Cortex of kidney (tissue), 1 donor: ENCODE measurements at places on chromosomes 11 and 22.
A peak's percentile ranks its signal among the peaks of the same experiment; 100 is the strongest.

- no peak for DNase-seq
These were observed 17.2 kb downstream of the SYNGR1 start for GRCh38 chr22:39367035-39367434.

- DNase-seq = no peak
These were observed 6.2 kb downstream of the TUB start for GRCh38 chr11:8087185-8087584.

- DNase-seq = no peak
These were observed 22.3 kb downstream of the SLN start for GRCh38 chr11:107689317-107690202.

DNA sequence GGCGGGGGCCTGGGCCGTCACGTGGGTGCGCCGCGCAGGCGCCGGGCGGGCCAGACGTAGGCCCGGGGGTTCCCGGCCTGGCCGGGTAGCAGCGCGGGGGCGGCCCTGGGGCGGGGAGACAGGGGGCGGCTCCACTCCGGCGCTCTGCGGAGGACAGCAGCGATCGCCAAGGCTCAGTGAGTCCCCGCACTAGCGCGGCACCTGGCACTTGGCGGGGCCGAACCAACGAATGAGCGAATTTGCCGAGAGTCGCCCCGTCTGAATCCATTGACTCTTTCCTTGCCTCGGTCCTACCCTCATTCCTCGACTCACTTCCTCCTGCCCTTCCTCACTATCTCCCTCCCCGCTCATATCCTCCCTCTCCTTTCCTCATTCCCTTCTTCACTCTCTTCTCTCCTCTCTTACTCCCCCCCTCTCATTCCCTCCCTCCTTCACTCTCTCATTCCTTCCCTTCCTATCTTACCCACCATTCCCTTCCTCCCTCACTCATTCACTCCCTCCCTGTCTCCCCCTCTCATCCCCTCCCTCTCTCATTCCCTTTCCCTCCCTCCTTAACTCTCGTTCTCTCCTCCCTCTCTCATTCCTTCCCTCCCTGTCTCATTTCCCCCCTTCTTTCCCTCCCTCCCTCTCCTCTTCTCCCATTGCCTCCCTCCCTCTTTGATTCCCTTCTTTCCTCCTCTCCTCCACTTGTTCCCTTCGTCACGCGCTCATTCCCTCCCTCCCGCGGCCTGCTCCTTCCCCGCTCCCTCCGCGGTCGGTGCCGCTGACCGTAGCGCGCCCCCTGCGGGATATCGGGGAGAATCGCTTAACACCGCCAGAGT lies 476 bp upstream of the KLHL22 start:
- peak; percentile 39 for DNase-seq

- DNase-seq = no peak
These were observed 546.1 kb downstream of the BUD13 start for GRCh38 chr11:116226731-116227130.

DNA sequence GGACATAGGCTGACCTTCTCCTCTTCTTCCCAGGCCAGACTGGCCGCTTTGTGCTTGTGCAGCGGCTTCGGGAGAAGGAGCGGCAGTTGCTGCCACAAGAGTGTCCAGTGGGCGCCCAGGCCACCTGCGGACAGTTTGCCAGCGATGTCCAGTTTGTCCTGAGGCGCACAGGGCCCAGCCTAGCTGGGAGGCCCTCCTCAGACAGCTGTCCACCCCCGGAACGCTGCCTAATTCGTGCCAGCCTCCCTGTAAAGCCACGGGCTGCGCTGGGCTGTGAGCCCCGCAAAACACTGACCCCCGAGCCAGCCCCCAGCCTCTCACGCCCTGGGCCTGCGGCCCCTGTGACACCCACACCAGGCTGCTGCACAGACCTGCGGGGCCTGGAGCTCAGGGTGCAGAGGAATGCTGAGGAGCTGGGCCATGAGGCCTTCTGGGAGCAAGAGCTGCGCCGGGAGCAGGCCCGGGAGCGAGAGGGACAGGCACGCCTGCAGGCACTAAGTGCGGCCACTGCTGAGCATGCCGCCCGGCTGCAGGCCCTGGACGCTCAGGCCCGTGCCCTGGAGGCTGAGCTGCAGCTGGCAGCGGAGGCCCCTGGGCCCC lies 1.4 kb downstream of the RASSF7 start:
- no peak for DNase-seq

GRCh38 chr11:119041821-119042514 lies 11.3 kb upstream of the SLC37A4 start:
- no peak for DNase-seq

DNA sequence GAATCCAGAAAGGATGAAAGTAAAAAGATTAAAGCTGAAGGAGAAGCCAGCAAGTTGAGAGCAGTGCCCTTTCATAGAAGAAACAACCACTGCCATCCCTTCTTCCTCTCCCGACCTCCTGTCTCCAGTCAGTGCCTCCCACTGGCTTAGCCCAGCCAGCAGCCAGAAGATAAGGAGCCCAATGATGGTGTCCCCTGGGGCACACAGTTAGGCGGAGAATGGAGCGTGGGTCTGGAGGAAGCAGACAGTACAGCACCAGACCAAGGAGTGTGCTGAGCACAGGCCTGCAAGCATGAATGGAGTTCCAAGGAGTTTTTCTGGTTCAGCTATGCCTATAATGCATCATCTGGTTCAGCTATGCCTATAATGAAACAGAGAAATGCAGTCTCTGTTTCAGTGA lies 54.3 kb upstream of the TNRC6B start:
- no peak for DNase-seq

DNA sequence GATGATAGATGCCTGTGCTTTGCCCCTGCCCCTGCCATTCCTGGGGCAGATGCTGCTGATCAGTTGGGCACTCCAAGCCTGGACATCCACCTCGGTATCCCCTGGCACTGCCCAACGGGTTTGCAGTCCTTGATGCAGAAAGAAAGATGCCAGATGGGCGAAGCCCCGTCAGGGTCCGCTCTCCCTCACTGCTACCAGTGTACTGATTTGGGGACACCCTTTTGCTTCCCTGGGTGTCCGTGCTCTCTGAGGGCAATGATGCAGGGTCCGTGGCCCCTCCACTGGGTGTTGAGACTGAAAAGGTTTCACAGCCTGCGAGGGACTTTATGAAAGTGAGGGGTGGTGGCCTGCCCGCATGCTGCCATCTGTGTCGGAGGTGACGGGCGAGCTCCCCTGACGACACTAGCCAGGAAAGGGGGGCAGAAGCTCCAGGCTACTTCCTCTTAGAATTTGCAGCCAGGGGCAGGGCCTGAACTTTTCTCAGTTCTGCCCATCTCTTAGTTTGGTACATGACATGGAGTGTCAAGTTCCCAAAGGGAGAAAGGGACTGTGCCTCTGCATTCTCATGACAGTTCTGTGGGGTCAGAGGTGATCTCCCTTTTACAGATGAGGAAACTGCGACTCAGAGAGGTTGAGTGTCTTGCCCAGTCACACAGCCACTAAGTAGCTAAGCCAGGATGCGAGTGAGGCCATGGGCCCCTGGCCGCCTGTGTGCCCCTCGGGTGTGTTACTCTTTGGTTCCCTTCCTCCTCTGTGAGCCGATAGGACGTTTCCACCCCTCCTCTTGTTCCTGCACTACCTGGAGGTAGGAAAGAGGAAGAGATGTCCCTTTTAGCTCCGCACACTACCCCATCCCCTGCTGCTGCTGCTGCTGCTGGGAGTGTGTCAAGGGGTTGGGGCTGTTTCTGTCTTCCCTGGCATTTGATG lies 96.6 kb downstream of the BCR start:
- DNase-seq = no peak

- DNase-seq = no peak
These were observed 8.6 kb upstream of the INCENP start for GRCh38 chr11:62115085-62115694.

DNA sequence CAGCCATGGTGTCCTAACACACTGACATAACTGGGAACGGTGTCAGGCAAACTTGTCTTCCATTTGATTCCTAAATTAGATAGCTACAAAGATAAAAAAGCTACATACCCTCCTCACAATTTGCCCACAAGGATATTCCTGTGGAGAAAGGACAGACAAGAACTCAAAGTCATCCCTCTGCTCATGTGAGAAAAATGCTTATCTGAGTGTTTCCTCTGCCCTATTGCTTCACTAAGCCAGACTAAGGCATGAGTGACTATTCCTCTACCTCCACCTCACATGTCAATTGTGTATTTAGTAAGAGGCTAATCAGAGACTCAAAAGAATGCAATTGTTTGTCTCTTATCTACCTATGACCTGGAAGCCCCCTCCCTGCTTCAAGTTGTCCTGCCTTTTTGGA lies 247.7 kb downstream of the DDX10 start:
- DNase-seq = no peak

- no peak for DNase-seq
These were observed 64.6 kb downstream of the RPL27A start for GRCh38 chr11:8747173-8747572.

- no peak for DNase-seq
These were observed 37.6 kb downstream of the RAB30 start for GRCh38 chr11:83033972-83034672.

- no peak for DNase-seq
These were observed 129.5 kb upstream of the TBCEL start for GRCh38 chr11:120894202-120894985.

- no peak for DNase-seq
These were observed 11.5 kb upstream of the IGSF9B start for GRCh38 chr11:133968300-133968699.

- DNase-seq = no peak
These were observed 41.3 kb upstream of the MN1 start for GRCh38 chr22:27842669-27843431.

DNA sequence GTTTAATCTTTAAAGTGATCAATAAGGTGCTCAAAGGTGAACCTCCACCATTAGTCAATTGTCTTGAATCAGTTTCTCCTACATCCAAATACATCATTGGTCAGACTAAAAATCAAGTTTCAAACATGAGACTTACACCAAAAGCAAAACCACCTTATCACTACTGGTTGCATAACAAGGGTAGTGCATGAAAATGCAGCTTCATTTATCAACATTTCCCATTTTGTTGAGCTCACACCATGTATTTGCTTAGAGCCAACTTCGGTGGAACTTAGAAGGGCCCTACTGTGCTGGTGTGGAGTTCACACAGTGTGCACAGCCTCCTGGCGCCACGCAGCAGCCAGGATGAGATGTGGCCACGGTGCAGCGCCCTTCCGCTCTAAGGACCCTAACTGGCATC lies 23.1 kb upstream of the PHLDA2 start:
- DNase-seq = no peak

- DNase-seq = no peak
These were observed 6.0 kb downstream of the ESS2 start for GRCh38 chr22:19138217-19139000.

DNA sequence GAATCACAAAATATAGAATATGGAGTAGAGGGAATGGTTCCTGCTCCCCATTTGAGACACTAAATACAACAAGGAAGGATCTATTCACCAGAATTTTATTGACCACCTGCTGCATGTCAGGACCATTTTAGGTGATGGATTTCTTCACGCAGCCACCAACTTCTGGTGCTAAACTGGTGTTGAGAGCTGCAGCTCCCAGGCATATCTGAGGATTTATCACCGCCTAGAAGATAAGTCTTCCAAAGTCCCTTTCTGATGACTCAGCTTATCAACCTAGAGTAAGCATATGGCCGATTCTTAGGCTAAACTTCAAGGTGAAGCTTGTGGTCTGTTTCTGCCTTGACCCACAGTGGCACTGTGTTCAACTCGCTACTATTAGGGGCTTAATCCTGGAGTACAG lies 6.7 kb downstream of the DDI1 start:
- no peak for DNase-seq

DNA sequence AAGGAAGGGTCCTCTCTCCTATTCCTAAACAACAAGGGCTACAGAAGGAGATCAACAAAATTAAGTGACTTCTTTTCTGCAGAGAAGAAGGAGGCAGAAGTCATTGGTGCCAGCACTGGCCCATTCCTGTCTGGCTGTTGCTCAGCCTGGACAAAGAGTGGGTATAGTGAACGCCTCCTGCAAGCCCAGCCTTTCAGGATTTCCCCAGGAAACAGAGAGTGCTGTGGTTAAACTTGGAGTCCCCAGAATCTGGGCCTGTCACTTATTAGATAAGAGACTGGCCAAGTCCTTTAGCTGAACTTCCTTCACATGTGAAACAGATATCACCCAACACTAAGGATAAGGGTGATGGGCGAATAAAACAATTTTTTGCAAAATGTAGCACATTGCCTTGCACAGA lies 10.9 kb downstream of the TST start:
- no peak for DNase-seq

DNA sequence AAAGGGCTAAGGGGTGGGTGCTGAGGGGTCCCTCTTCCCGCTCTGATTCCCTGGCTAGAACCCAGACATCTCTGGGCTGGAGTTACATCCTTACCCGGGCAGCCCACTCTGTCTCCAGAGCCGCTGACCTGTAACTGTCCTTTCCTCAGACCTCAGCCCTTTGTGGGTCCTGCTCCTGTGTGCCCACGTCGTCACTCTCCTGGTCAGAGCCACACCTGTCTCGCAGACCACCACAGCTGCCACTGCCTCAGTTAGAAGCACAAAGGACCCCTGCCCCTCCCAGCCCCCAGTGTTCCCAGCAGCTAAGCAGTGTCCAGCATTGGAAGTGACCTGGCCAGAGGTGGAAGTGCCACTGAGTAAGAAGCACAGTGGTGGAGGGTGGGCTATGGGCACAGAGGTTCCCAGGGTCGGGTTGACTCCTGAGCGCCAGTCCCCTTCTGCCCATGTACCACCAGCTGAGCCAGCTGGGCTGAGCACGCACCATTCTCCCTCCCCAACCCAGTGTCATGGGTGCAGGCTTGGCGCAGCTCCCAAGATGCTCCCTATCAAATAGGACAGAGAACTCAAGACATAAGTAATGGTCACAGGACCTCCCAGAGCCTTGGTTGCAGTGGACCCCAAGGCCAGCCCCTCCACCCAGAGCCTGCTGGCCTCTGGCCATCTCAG lies 1.6 kb downstream of the IL18BP start:
- no peak for DNase-seq

DNA sequence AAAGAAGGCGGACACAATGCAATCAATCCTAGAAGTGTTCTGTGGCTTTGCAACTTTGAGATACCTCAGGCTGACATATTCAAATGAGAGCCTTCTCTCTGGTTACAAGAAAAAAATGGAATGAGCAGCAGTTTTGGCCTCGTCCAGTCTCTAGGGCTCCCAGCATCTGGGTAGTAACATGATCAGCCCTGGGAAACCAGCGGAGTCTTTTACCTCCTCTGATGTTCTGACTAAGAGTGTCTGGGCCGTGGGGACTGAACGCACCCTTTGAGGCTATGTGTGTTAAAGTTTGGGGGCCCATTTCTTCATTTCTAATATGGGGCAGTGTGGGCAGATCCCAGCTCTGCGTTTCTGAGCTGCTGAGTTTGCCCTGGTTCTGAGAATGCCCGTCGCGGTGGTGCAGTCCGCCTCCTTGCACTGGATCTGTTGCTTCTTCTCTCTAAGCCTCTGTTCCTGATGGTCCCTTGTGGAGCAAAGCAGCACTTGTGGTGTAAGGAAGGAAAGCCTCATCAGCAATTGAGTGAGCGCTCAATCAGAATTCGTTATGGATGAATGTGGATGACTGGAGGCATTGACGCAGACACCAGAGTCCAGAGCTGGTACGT lies 8.1 kb downstream of the PARVB start:
- no peak for DNase-seq

- DNase-seq = no peak
These were observed 18.6 kb downstream of the PICALM start for GRCh38 chr11:86050196-86050709.

- DNase-seq = no peak
These were observed 3.3 kb upstream of the FXYD2 start for GRCh38 chr11:117827521-117828511.
